Nucleus accumbens (tissue), 56 donors: ENCODE measurements at places on chromosomes 6 and 20.

- no peak for DNase-seq
Measured at GRCh38 chr20:40639676-40640355, 49.2 kb downstream of the MAFB start.

GRCh38 chr20:48782901-48783308 lies 44.9 kb downstream of the PREX1 start:
- no peak for DNase-seq

GRCh38 chr20:3407040-3407770 lies at the start of gene DNAAF9:
TSS of gene DNAAF9 (minus strand) at chr20:3407669. CDS start at chr20:3407557, 112 bp downstream.
- peak; percentile 71 for DNase-seq

GRCh38 chr6:10276106-10276505 lies 138.8 kb downstream of the TFAP2A start:
- no peak for DNase-seq

GRCh38 chr6:156974830-156975261 lies 197.7 kb downstream of the ARID1B start:
- no peak for DNase-seq

GRCh38 chr6:168047841-168048723 lies 30.9 kb downstream of the FRMD1 start:
- peak; percentile 80 for DNase-seq

GRCh38 chr6:137230547-137230946 lies 11.4 kb upstream of the IFNGR1 start:
- DNase-seq, result no peak

DNA sequence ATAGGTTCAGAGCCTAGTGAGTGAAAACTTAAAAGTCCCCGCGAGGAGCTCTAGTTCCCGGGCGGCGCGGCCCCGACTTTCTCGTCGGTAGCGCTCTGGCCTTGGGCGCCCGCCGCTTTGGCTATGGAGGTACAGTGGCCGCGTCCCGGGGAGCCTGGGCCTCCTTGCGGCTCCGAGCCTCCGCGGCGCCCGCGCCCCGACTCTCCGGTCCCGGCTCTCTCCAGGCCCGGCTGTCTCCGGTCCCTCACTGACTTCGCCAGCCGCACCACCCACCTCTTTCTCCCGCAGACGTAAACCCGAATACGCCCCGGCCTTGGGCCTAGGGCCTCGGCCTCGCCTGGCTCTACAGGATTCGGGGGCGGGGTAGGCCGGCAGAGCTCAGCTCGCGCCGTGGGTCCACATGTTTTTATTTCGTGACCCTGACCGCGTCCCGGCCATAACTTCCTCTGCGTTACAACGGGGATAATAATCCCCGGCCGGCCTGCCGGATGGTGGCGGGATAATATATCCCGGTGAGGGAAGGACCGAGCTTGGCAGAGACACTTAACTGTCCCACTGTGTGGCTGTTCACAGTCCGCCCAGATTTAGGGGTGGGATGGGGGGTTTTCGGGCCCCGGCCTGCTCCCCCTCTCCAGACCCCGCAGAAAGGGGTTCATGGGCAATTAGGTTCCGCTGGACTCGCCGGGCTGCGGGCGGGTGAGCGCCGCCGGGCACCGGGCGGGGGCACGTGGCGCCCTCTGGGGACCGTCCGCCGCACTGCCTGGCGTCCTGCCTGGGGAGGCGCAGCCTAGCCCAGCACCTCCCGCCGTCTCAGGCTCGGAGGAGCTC lies 10.0 kb upstream of the TBX18 start:
- no peak for DNase-seq

DNA sequence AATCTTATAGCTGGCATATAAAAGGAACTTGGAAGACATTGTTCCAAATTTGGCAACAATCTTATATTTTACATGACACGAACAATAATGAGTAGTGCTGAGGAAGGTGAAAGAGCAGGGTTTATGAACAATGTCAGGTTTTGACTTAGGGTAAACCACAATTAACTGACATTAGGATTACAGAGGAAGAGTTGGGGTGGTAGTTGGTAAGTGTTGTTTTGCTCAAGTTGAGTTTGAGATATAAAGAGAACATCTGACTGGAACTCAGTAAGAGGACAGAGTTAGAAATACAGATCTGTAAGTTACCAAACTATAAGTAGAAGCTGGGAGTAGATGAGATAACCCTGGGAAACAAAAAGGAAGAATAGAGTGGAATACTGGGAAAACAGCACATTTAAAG lies 15.1 kb downstream of the RTN4IP1 start:
- no peak for DNase-seq

DNA sequence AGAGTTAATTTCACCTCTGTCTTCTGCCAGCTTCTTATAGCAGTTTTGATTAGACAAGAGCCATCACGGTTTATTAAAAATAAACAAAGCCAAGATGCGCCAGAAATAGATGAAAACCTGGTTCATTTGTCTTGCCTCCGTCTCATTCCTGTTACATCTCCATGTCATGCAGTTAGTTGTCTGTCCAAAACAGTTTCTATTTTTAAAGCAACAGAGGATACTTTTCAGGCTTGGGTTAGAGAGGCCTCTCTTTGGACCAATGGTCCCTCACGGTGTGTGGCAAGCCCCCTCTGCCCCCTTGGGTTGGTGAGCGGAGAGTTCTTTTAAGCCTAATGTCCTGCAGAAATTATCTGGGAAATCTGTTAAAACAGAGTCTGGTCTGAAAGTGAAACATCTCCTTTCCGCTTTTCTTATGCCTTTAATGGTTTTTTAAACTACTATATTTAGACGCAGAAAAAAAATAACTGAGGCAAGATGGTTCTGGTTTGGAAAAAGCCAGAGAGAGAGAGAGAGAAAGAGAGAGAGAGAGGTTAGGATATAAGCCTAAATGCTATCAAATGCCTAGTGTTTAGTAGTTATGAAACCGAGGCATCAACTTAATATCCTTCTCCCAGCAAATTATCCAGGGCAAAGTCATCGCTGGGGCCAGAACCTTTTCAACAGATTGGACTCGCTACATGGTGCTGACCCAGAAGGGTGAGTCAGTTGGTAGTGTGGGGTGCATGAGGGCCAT lies 64.5 kb downstream of the ZDHHC14 start:
- DNase-seq, result no peak

- no peak for DNase-seq
Measured at GRCh38 chr20:46828471-46828870, 66.2 kb upstream of the EYA2 start.

DNA sequence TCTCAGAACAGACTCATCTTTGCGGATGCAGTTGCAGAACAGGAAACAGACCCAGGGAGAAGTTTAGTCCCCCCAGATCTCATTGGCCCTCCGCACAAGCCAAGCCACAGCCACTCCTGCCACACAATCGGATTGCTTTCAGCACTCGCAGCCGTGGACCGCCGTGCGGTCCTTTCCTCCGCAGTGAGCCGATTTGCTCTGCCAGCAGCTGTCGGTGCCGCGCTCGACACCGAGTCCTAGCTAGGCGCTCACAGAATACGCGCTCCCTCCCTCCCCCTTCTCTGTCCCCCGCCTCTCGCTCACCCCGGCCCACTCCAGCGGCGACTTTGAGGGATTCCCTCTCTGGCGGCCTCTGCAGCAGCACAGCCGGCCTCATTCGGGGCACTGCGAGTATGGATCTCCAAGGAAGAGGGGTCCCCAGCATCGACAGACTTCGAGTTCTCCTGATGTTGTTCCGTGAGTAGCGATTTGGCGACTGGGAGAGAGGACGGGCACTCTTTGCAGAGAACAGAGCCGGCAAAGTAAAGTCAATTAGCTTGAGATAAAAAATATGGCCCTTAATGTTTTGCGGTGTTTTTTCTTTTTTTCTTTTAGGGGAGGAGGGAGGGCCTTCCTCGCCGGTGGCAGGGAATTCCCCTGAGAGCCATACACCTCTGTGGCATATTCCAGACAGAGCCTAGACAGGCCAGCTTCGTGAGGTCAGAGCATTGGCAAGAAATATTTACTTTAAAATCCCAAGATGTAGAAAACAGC lies at the start of gene LAMP5:
TSS of gene LAMP5 (plus strand) at position 130 of the 753 bp plus-strand sequence. CDS start at position 393, 263 bp downstream.
- peak; percentile 53 for DNase-seq

DNA sequence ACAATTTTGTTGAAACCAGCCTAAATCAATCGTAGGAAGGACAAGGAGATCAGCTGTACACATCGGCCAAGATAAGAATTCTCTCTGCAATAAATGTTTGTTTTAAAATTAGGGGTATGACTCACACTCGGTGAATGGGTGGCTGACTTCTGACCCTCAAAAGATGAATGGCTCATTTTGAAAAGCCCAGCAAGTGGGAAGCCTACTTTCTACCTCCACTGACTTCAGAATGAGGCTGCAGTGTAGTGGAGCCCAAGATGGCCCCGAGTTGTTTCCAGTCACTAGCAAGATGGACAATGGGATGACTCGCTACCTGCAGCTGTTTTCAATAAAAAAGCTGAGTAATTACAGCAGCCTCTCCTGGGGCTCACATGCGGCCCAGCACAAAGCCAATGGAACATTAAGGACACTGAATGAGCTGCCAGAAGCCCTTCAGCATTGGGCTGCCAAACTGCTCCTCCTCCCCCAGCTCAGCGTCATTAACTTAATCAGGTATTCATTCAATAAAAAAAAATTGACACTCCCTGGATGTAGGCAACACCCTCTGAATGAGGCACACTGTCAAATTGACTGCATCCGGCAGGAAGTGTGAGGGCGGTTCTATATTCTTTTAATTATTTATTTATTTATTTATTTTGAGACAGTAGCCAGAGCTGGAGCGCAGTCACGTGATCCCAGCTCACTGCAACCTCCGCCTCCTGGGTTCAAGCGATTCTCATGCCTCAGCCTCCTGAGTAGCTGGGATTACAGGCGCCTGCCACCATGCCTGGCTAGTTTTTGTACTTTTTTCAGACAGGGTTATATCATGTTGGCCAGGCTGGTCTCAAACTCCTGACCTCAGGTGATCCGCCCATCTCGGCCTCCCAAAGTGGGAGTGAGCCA lies 107.3 kb downstream of the GMPR start:
- no peak for DNase-seq

GRCh38 chr20:63007646-63008488 lies 1.1 kb upstream of the BHLHE23 start:
- DNase-seq, result no peak
